ENCODE measurements at places on chromosomes 4 and X. TPM values are rescaled to one million over a fixed set of nuclear protein-coding genes. Genes with fewer than 3 reads are reported as not detected.

- no peak for DNase-seq
Observed at GRCh38 chrX:150863191-150863590, 35.3 kb downstream of the CD99L2 start.

ATP8A1 gene
- total RNA-seq: 12.2 TPM

PLAC8 gene
- 1.1 TPM for total RNA-seq

DNA sequence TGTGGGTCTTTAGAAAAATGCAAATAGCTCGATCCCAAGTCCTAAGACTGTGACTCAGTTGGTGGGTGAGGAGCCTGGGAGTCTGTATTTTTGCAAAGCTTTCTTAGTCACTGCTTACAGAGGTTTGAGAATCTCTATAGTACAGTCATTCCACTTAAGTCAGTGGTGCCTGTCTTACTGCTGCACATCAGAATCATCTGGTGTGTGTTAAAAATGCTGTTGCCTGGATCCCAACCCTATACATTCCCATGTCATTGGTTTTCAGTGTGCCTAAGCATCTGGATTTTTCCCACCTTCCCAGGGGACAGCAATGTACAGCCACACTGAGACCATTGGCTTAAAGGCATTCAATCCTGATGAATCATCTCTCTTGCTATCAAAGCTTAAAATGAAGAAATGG, 21.0 kb upstream of the GEMIN8 start:
- DNase-seq: no peak

DNA sequence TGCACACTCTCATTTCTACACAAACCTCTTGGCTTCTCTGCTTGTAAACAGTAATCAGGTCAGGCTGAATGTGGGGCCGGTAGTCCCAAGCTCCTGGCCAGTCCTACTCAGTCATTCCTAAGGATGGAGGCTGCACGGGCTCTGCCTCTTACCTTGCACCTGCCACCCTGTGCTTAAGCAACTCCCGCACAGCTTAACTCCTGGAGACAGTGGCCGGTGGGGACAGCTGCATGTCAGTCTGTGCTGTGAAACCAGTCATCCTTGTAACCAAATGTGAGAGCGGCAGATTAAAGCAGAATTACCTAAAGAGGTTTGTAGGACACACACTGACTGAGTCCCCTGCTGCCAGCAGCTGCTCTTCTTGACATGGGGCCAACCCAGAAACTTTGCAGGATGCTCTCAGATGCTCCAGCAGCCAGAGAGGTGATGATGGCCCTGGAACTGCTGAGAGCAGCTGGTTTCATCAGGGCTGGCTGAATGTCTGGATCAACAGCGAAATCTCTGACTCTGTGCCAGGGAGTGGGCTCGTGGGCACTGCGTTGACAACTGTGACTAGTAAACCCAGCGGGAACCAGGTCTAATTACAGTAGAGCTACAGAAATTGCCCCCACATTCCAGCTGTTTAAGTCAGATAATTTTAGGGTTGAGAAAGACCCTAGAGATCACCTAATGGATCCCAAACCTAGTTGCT, 123.7 kb downstream of the ANAPC4 start:
- no peak for DNase-seq

PNMA6F gene
- not detected for total RNA-seq

LRAT gene
- total RNA-seq: not detected

- DNase-seq: no peak
Observed at GRCh38 chr4:173214661-173215060, 46.0 kb downstream of the GALNT7 start.

APEX2 gene
- 10.8 TPM for total RNA-seq

- no peak for DNase-seq
Observed at GRCh38 chr4:17195461-17196275, 297.2 kb upstream of the LDB2 start.

- DNase-seq: no peak
Observed at GRCh38 chr4:6969826-6970800, 60.5 kb downstream of the TBC1D14 start.

DNA sequence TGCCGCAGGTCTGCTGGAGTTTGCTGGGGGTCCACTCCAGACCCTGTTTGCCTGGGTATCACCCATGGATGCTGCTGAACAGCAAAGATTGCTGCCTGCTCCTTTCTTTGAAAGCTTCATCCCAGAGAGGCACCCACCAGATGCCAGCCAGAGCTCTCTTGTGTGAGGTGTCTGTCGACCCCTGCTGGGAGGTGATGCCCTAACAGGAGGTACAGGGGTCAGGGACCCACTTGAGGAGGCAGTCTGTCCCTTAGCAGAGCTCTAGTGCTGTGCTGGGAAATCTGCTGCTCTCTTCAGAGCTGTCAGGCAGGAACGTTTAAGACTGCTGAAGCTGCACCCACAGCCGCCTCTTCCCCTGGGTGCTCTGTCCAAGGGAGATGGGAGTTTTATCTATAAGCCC, 162.7 kb downstream of the NAF1 start:
- no peak for DNase-seq

DNA sequence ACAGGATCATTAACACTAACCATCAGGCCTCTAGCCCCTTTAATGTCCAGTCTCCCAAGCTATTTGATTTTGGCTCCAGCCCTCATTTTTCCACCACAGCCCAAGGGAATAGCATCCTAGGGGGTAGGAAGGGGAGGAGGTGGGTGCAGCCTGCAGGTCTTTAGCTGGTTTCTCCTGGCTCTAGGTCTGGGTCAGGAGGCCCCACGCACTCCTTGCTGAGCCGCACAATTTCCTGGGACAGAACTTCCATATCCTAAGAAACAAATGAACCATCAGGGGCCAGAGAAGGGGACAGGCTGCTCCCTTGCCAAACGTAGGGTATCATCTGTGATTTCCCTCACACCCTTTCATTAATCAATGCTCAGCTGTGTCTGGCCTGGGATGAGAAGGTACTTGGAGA, 2.4 kb upstream of the KCND1 start:
- no peak for DNase-seq
